ENCODE measurements at places on chromosomes 16 and 17.
A peak's percentile ranks its signal among the peaks of the same experiment; 100 is the strongest.

- no peak for DNase-seq
These were observed 5.4 kb downstream of the PIEZO1 start for GRCh38 chr16:88779406-88780141.

DNA sequence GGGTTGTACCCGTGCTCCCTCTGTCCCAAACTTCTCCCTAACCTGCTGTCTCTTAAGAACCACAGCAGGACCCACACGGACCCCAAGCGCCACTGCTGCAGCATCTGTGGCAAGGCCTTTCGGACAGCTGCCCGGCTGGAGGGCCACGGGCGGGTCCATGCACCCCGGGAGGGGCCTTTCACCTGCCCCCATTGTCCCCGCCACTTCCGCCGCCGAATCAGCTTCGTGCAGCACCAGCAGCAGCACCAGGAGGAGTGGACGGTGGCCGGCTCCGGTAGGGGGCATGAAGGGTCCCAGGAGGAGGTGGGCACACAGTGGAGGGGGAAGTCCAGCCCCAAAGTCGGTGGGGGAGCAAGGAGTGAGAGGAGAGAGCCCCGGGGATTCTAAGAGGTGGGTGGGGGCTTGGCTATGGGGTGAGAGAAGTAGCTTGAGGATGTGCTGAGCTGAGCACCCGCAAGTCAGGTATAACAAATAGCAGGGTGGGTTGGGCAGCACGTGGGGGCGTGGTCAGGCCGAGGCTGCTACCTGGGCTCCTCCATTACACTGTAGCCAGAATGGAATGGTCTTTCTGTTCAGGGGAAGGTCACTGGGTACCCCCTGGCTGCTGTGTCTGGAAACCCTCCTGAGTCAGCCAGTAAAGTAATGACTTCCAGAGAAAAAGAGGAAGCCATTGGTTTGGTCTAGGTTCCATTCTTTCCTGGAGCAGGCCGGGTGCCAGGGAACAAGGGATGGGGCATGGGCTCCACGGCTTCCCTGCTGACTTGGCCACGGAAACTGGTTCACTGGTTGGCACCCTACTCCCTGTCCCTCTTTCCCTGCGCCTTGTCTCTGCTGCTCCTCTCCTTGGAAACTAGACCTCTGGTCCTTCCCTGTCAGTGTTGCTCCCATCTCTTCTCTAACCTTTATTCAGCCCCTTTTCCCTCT lies 7.1 kb downstream of the PRSS53 start:
- no peak for DNase-seq

DNA sequence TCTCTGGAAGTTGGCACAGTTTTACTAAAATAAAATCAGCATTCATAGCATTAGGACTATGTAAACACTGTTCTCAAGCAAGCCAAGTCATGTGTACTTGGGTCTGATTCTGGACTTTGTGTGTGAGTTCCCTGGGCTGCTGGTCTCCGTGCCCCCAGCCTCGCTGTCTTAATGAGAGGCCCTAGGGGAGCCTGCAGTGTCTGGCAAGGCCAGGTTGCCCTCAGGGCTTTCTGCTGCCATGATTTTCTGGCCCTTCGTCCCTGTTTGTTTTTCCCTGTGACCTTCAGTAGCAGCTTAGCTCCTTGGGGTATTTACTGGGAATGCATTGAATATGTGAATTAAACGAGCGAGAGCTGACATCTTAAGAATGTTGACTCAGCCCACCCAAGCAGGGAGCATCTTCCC lies 161.8 kb downstream of the RPTOR start:
- no peak for DNase-seq

GRCh38 chr16:84754353-84754856 lies 54.6 kb downstream of the USP10 start:
- peak; percentile 21 for DNase-seq

DNA sequence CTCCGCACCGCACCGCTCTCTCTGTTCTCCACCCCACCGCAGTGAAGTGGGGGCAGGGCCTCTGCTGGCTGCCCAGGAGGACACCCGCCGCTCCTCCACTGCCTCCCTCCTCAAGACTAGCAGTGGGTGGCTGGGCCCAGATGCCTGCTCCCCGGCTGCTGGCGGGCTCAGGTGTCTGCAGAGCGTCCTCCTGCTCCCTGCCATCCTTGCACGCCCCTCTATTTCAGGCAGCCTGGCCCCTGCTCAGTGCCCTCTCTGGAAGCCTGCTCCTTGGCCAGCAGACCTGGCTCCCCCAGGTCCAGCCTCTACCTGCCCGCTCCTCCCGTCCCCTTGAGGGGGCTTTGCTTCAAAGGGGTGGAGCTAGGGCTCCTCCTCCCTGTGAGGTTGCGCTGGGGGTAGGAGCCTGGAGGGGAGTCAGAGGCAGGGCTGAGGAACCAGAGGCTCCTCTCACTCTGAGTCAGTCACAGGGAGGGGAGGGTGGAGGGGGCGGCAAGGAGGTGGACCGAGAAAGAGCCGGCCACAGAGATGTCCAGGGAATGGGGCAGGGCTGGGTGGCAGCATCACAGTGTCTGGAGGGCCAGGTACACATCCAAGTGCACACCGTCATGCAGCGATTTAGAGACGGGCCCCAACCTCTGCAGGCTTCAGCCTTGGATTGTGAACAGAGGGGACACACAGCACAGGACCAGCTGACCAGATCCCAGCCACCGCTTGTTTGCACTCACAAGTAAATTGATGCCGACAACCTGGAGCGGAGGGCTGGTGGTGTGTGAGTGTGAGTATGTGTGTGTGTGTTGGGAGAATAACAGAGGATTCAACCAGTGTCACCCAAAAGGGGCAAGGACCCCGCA lies 9.8 kb upstream of the TMEM92 start:
- no peak for DNase-seq

- peak; percentile 20 for DNase-seq
These were observed 892 bp downstream of the ABCC1 start for GRCh38 chr16:15950161-15950854.

- peak; percentile 50 for DNase-seq
These were observed 979 bp downstream of the ABHD15 start for GRCh38 chr17:29565643-29566472.

DNA sequence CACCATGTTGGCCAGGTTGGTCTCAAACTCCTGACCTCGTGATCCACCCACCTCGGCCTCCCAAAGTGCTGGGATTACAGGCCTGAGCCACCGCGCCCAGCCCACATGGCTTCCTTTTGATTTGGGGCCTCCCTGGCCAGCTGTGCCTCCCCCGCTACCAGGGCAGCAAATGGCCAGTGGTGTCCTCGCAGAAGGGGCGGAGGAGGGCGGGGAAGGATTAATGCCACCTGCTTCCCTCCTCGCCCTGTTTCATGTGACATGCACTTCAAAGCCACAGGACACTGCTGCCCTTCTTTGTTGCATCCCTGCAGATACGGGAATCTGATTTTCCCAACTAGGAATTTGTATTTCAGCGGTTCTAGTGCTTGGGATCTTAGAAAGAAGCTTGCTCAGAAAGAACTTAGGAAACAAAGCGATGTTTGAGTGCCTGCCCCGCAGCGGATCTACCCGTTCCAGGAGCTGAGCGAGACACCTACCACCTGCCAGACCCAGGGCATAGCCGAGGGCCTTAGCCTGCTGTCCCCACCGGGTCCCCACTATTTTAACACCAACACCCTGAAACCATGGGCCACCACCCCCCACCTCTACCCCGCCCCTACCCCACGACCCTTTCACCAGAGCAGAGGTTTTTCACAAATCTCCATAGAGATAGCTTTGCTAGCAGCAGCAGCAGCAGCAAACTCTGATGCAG lies 37.7 kb upstream of the CCDC182 start:
- no peak for DNase-seq

DNA sequence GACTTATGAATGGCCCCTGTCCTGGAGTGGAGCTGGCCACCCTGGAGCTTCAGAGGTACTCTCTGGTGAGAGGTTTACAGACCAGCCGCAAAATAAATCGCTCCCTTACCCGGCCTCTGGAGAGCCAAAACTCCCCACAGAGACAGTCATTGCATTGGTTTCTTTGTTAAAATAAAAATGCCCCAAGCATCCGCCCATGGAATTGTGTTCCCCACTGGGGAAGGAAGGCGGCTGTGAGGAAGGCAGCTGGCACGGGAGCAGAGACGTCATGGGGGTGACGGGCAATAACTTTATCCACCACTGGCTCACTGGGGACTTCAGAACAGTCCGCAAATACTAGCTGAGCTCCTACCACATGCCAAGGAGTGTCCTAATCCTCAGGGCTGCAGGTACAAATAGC lies 266.2 kb upstream of the FOXF1 start:
- no peak for DNase-seq

DNA sequence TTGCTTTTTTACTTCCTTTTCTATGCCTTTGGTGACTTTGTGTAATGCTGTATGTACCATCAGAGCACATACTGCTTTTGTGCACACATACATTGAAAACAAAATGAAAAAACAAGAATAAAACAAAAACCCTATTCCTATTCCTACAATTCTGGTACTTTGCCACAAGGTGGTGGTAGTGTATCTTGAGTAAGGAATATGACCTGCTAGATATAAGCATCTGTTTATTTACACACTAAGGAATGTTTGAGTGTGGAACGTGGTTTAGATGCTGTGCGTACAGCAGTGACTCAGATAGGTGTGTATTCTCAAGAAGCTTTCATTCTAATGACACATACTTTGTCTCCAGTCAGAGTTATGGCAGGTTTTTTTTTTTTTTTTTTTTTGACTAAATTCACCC lies 606.2 kb downstream of the WWOX start:
- DNase-seq = no peak

GRCh38 chr17:29663155-29663554 lies 40.4 kb upstream of the CORO6 start:
- no peak for DNase-seq

- DNase-seq = no peak
These were observed 70.1 kb downstream of the SMG6 start for GRCh38 chr17:2233441-2233947.
